ENCODE measurements at places on chromosomes 11 and 22.

GRCh38 chr11:2864901-2865300, 20.7 kb downstream of the CDKN1C start:
- DNase-seq: no peak

GRCh38 chr11:83441171-83441570, 155.0 kb upstream of the CCDC90B start:
- DNase-seq: no peak

DNA sequence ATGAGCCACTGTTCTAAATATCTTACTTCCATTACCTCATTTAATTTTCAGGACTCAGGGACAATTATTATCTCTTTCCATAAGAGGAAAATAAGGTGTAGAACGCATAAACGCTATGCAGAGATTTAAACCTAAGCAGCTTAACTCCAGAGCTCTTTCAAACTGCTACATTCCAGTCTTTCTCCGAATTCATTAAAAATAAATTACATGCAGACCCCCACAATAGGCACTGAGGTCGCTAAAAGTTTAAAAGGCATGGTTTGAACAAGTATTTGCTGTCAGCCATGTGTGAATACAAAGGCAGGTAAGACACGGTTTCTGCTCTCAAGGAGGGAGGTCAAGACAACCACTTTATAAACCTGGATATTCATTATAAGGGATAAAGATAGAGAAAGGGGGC, 983 bp downstream of the NARS2 start:
- DNase-seq: no peak

DNA sequence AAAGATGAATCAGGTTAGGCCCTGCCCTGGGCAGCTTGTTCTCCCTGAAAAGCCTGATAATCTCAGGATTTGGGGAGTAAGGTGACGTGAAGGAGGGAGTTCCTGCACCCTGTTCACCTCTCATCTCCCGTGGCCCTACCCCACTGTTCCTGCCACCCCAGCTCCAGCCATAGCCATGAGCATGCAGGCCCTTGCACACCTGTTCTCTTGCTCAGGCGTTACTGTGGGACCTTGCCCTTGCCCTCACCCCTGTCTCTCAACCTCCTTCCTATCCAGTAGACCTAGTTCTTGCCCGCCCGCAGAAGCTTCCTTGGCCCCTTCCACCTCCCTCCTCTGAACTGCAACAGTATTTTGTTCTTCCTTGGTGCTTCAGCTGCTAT, 15.0 kb downstream of the TSKU start:
- DNase-seq: no peak

DNA sequence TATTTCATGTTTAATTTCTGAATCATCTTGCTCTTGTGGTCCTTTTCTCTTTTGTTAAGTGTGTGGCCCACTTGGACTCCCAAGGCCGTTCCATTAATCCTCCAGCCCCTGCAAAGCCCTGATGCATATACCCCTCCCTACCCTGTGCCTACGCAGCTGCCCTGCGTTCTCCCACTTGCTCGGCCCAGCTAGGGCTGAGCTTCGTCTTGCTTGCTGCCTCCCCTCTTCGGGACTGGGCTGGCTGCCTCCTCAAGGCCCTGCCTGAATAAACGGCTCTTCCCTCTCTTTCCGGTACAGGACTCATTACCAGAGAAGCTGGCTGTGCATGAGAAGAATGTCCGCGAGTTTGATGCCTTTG, 28.5 kb downstream of the ARHGAP1 start:
- no peak for DNase-seq

DNA sequence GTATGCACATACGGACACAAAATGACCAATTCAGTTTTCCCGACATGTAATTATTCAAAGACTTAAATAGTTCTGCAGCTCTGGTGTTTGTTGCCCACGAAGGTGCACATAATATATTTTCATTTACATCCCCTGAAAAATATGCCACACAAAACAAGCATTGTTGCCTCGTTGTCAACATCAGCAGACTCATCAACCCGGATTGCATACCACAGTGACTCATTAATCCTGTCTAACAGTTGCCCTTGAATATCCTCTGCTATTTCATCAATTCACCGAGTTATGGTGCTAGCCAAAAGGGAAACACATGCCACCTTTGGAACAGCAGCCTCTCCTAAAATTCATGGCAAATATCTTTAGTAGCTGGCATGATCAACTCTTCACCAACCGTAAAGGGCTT, 582.2 kb downstream of the LRRC4C start:
- no peak for DNase-seq

- no peak for DNase-seq
Observed at GRCh38 chr22:25177226-25177625, 22.4 kb upstream of the CRYBB3 start.

GRCh38 chr11:76603202-76603601, 67.3 kb downstream of the LRRC32 start:
- DNase-seq: no peak

DNA sequence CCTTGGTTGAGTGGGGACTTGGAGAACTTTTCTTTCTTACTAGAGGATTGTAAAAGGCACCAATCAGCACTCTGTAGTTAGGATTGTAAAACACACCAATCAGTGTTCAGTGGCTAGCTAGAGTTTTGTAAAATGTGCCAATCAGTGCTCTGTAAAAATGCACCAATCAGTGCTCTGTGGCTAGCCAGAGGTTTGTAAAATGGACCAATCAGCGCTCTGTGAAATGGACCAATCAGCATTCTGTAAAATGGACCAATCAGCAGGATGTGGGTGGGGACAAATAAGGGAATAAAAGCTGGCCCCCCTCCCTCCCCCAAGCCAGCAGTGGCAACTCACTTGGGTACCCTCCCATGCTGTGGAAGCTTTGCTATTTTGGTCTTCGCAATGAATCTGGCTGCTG, 5.5 kb upstream of the DRG1 start:
- DNase-seq: no peak

DNA sequence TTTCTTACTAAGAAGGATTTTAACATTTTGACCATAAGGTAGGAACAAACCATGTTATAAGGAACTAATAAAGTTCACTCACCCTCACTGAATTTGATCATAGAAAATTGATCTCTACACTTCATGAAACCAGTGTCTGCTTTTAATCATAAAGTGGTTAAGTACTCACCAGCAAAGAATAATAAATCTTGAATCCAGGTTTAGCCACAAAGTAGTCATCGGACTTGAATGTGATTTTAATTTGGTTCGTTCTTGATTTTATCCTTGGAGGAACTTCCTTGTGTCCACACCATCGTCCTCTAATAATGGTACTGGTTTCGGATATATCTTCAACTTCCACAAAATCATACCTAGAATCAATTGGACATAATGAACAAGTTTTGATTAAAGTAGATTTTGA, 40.5 kb upstream of the DDI1 start:
- no peak for DNase-seq

DNA sequence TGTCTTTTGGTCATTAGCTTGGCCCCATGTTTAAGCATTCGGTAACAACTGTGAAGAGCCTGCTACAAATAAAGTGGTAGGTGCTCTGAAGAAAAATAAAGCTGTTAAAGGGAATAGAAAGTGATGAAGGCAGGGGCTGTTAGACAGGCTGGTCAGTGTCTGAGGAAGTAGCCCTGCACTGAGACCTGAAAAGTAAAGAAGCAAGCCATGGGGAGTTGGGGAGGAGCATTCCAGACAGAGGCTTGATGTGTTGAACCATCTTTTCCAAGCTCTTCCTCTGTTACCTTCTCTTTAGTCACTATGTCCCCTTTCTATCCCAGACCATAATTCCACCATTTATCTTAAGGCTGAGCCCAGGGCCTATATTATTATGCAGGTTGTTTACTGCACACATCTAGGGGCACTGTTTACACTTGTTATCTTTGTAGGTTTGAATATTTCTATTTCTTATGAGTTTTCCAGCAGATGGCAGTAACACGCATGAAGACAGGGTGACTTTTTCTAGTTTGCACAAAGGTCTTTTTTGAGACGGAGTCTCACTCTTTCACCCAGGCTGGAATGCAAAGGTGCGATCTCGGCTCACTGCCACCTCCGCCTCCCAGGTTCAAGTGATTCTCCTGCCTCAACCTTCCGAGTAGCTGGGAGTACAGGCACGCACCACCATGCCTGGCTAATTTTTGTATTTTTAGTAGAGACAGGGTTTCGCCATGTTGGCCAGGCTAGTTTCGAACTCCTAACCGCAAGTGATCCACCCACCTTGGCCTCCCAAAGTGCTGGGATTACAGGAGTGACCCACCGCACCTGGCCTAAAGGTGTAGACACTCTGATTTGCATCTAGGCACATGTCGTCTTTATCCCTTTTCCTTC, 23.0 kb downstream of the ZFTA start:
- DNase-seq: no peak

DNA sequence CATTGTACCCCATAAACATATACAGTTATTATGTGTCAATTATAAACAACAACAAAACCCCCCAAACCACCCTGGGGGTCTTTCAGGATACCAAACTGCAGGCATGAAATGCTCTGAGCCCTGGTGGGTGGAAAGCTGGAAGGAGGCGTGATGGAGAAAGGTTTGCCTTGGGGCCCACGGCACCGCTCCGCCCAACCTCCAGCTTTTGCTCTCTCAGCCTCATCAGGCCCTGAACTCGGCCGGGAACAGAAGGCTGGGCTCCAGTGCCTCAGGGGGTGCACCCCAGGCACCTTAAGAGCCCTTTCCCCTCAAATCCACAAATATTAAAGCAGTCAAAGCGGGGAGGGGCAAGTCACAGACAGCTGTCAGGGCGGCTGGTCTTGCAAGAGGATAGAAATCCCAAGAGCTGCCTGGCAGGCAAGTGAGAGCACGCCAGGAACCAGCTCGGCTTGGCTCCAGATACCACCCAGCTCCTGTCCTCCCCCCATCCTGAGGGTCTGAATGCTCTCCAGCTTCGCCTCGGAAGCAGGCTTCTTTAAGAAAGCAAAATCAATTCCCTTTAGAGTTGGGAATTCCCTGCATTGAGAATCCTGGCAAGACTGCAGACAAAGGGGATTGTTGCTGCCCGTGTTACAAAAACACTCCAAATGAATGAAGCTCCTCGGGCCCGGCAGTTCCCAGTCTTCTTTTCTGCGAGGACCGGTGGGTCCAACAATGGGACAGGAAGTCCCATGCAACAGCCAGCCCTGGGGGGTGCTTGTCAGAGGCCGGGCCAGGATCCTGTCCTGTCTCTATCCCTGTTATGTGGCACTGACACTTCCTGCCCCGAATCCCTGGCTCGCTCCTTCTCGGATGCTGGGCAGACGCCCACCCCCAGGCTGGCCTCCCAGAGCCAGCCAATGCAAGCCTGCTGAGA, 80.8 kb downstream of the NAT10 start:
- DNase-seq: no peak

- DNase-seq: no peak
Observed at GRCh38 chr11:92253421-92253820, 28.8 kb downstream of the FAT3 start.

DNA sequence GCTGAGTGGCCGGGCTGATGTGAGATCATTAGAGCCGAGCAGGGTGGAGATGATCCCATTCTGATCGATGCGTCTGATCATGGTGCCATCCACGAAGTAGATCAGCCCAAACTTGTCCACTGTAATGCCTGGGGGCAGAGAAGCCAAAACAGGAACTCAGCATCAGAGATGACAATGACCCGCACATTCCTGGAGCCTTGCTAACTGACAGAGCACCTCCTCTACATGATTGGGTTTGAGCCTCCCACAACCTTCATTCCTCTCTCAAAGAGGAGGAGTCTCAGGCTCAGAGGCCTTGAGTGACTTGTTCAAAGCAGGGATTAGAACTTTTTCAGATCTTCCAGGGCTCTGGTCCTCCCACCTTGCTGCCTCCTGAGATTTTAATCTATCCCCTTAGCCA, 133.7 kb upstream of the NARS2 start:
- DNase-seq: no peak

GRCh38 chr22:25067851-25068421, 115.4 kb downstream of the KIAA1671 start:
- DNase-seq: no peak

- no peak for DNase-seq
Observed at GRCh38 chr11:6862961-6863360, at the start of gene OR10A2. OR10A2 (plus strand) TSS chr11:6863057; CDS start chr11:6869755, 6,698 bp downstream.

DNA sequence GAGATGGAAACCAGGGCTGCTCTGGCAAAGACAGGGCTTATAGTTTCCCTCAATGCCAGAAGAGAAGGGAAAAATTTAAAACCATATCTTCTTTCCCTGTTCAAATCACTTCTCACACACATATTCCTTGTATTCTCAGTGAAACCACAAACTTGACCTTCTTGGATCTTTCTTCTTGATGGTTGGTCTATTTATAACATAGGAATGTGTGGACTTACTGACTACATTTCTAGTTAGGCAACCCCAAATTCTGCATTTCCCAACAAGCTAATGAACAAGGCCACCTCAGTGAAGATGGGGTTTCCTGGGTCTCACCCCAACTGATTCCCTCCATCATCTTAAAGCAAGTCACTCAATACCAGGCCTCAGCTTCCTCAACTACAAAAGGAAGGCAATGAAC, 3.8 kb upstream of the QSER1 start:
- DNase-seq: no peak

- DNase-seq: no peak
Observed at GRCh38 chr11:36492724-36493304, 17.3 kb downstream of the TRAF6 start.

DNA sequence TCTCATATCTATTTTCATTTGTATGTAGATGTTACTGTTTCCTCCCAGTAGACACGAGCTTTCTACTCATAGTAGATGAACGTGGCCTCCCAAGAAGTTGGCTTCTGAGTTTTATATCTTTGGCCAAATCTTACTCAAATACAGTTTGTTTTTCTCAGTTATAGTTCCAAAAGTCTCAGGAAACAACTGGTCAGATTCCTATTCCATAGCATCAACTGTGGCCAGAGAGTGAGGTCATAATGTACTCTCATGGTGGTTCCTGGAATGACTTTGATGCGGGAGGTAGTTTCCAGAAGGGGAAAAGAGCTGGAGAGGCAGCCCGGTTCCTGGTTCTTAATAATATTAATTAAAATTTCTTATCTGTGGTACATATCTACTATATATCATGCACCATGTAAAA, 77.3 kb downstream of the SLC17A6 start:
- DNase-seq: no peak

DNA sequence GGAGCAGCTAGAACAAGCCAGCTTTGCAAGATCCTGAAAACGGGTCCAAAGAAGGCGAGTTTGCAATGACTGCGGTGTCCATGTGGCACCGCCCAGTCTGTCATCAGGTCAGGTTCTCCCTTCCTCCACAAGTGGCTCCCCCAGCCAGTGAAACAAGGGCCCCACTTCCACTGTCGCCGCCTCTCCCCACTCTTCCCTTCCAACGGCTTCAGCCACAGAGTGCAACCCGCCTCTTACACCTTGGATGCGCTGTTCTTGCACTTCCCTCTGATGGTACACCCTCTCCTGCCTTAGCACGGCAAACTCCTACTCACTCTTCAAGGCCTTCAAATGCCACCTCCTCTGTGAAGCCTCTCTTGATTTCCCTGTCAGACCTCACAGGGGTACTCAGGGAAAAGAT, 10.8 kb upstream of the TCF20 start:
- DNase-seq: no peak

DNA sequence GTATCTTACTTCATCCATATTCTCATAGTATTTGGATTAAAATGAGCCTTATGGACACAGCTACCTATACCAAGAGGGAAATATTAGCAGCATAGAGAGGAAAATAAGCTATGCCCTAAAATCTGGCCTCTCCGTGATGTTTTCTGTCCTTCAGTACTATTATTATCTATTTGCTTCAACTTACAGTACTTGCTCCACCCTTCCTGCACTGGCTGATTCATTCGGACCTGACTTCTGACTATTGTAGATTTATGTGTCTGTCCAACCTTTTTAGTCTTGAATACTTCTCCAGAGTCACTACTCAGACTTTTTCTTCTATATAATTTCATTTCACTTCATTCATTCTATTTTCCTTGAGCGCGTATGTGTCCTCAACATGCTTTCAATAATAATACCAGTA, 45.1 kb upstream of the SESN3 start:
- no peak for DNase-seq

- no peak for DNase-seq
Observed at GRCh38 chr11:104916442-104916841, 18.2 kb upstream of the CASP12 start.

GRCh38 chr11:13327421-13327820, 49.8 kb downstream of the BMAL1 start:
- DNase-seq: no peak
